ENCODE measurements at places on chromosomes 3 and 15. TPM values are rescaled to one million over a fixed set of nuclear protein-coding genes. Genes with fewer than 3 reads are reported as not detected.

GOLGA6L1 gene
- total RNA-seq = not detected

ANKUB1 gene
- total RNA-seq = not detected

TERC gene
- total RNA-seq = 15.7 TPM

LYZL4 gene
- total RNA-seq = not detected

TMF1 gene
- 58.5 TPM for total RNA-seq

SERPINI1 gene
- 4.3 TPM for total RNA-seq

MESP1 gene
- total RNA-seq = 0.79 TPM

SLC7A14 gene
- total RNA-seq = not detected

NIT2 gene
- 30.5 TPM for total RNA-seq

AQP9 gene
- 0.32 TPM for total RNA-seq

CCR8 gene
- 6.9 TPM for total RNA-seq

FOXL2 gene
- total RNA-seq = not detected

LINGO1 gene
- not detected for total RNA-seq

PLSCR5 gene
- not detected for total RNA-seq

NRROS gene
- total RNA-seq = 20.0 TPM

CCDC191 gene
- 7.1 TPM for total RNA-seq

SLC2A2 gene
- total RNA-seq = not detected

MUC20 gene
- 12.5 TPM for total RNA-seq

ECE2 gene
- not detected for total RNA-seq

MED12L gene
- 0.78 TPM for total RNA-seq

FES gene
- 3.0 TPM for total RNA-seq

CNTN3 gene
- not detected for total RNA-seq

SAMD7 gene
- not detected for total RNA-seq

FAM174B gene
- total RNA-seq = 6.6 TPM

TMC3 gene
- not detected for total RNA-seq

ZNF502 gene
- total RNA-seq = 3.1 TPM

TRPM1 gene
- not detected for total RNA-seq

ERICH6 gene
- total RNA-seq = not detected

PPP1R14D gene
- not detected for total RNA-seq

ZNF770 gene
- total RNA-seq = 63.5 TPM

All from CD4-positive, alpha-beta memory T cell (primary cell).